ENCODE measurements at places on chromosomes 13 and 19.

- no peak for DNase-seq
These were observed 170.1 kb downstream of the OXGR1 start for GRCh38 chr13:96824140-96824539.

- peak; percentile 6 for DNase-seq
These were observed 13.6 kb downstream of the ACP4 start for GRCh38 chr19:50803633-50804419.

- DNase-seq, result no peak
These were observed 29.0 kb upstream of the ZNF564 start for GRCh38 chr19:12580180-12580694.

DNA sequence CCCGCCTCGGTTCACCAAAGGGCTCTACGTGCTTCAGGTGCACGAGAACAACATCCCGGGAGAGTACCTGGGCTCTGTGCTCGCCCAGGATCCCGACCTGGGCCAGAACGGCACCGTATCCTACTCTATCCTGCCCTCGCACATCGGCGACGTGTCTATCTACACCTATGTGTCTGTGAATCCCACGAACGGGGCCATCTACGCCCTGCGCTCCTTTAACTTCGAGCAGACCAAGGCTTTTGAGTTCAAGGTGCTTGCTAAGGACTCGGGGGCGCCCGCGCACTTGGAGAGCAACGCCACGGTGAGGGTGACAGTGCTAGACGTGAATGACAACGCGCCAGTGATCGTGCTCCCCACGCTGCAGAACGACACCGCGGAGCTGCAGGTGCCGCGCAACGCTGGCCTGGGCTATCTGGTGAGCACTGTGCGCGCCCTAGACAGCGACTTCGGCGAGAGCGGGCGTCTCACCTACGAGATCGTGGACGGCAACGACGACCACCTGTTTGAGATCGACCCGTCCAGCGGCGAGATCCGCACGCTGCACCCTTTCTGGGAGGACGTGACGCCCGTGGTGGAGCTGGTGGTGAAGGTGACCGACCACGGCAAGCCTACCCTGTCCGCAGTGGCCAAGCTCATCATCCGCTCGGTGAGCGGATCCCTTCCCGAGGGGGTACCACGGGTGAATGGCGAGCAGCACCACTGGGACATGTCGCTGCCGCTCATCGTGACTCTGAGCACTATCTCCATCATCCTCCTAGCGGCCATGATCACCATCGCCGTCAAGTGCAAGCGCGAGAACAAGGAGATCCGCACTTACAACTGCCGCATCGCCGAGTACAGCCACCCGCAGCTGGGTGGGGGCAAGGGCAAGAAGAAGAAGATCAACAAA lies 2.6 kb downstream of the PCDH17 start:
- no peak for DNase-seq

DNA sequence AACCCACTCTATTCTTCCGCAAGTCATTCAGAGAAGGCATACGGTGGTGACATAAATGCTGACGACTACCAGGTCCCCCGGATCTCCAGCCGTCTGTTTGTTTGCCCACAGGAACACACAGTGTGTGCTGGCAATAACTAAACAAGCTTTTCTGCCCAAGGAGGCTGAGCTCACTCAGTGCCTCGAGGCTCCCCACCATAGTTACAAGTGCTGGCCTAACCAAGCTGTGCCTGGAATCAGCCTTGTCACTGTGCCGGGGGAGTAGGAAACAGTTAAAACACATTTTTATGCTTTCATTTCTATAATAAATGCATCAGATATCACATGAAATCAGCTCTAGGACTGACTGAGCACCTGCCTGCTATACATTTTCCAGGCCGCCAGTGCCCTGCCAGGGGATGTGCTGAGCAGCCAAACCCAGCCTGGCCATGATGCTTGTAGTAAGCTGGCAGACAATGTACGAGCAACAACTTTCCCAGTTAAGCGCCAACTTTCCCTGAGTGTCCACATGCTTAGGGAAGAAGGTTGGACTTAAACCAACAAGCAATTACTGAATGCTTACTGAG lies 28.1 kb downstream of the BRD4 start:
- no peak for DNase-seq
